ENCODE measurements at places on chromosomes 7 and 10. TPM values are rescaled to one million over a fixed set of nuclear protein-coding genes. Genes with fewer than 3 reads are reported as not detected.

SPDYE5 gene
- 0.35 TPM for total RNA-seq

DNA sequence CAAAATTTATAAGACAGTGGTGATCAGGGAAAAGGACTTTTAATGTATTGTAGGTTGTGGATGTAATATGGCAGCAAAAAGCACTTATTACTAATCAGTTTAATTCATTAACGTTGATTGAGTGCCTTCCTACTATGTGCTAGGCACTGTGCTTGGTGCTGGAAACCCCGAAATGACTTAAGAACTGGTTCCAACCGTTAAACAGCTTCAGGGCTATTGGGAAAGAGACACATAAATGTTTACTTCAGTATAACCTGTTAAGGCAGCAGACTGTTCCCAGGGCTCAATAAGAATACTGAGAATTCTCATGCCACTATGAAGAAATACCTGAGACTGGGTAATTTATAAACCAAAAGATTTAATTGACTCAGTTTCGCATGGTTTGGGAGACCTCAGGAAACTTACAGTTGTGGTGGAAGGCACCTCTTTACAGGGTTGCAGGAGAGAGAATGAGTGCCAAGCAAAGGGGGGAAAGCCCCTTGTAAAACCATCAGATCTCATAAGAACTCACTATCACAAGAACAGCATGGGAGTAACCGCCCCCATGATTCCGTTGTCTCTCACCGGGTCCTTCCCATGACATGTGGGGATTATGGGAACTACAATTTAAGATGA, 1.1 kb upstream of the SLC25A13 start:
- DNase-seq: peak; percentile 53

SFRP5 gene
- 0.17 TPM for total RNA-seq

DNA sequence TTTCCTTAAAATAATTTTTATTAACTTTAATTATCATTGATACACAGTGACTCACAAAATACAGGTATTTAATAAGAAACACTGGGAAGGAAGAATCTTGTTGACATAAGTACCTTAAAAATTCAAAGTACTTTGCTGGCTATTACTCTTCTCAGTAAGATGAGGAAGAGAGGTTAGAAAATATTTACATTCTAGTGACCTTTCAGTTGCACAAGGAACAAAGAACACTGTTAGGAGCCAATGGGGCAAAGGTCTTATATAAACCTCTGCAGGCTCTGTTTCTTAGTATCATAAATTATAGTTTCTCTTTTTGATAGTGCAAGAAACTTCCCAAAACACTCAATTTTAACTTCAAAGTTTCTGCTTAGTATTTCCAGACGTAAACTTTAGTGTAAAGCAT, 4.8 kb upstream of the TAX1BP1 start:
- DNase-seq: no peak

DNA sequence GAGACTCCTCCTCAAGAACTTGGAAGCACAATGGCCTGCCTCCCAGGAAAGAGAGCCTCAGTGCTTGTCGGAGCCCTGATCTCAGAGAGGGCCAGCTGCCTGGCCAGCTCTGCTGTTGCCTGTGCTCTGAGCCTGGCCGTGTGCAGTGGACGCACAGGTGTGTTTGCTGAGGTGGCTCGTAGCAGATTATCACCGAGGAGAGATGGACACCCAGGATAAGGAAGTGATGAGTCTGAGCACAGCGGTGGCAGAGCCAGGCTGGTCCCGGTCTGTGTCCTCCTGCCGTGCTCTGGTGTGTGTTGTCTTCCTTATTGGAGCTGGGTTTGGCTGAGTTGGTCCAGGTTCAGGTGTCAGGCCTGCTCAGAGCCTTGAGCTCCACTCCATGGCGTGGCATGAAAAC, 208.5 kb downstream of the EBF3 start:
- no peak for DNase-seq

DNA sequence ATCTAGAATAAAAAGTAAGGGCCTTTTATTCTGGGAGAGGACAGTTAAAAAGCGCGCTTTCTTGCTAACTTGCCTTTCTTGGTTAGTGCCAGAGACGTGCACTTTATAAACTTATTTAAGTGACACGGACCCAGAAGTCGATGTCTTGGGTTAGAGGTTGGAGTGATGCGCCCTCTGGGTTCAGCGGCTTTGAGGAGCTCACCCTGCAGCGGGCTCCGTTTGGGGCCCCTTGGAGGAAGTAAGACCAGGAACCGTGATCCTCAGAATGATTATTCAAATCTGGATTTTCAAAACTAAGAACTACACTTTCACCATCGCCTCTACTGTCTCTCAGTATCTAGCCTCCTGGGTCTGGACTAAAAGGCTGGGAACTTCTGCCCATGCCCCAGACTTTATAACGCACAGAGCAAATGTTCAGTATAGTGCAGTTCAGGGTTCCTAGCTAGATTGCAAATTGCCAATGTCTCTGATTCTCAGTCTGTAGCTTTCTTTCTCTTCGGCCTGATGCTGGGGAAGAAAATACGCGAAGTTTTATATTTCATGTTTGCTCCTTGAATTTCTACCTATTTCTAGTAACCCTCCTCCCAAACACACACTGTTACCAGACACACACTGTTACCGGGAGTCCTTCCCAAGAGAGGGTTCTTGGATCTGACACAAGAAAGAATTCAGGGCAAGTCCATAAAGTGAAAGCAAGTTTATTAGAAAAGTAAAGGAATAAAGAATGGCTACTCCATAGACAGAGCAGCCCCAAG, 18.6 kb upstream of the SMO start:
- DNase-seq: no peak

DNA sequence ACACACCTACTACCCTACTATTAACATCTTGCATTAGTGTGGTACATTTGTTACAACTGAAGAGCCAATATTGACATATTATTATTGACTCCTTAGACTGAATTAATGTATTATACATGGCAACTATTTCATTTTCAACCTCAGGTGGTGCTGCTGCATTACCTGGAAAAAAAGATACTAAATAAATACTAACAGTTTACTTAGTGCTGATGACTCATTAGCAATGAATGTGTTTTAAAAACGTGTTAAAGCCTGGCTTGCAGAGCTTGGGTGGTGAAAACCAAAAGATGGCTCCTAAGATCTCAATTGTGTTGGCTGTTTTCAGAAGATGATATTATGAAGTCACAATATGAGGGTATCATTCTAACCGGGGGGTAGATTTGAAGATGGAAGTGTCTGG, 34.8 kb downstream of the CFAP43 start:
- peak; percentile 87 for DNase-seq

DNA sequence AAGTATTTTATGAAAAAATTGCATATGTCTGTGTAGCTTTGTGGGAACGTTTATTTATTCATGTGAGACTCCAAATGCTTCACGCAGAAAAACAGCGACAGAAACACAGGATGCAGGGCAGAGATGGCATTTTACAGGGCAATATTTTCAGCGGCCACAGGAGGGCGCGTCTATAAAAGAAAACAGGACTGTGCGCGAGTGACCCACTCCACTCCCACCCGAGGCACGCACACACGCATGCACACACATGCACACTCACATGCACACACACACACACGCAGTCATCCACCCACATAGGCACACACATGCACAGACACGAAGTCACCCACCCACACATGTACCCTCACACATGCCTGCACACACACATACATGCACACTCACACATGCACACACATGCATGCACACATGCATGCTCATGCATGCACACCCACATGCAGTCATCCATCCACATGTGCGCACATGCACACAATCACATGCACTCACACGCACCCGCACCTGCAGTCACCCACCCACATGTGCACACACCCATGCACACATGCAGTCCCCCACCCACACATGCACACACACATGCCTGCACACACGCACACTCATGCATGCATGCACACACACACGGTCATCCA, 96.3 kb downstream of the DNAJB6 start:
- DNase-seq: peak; percentile 4

GRCh38 chr7:12796397-12797127, 109.1 kb downstream of the ARL4A start:
- no peak for DNase-seq

- DNase-seq: no peak
Measured at GRCh38 chr7:25951414-25952260, 200.4 kb upstream of the NFE2L3 start.

DNA sequence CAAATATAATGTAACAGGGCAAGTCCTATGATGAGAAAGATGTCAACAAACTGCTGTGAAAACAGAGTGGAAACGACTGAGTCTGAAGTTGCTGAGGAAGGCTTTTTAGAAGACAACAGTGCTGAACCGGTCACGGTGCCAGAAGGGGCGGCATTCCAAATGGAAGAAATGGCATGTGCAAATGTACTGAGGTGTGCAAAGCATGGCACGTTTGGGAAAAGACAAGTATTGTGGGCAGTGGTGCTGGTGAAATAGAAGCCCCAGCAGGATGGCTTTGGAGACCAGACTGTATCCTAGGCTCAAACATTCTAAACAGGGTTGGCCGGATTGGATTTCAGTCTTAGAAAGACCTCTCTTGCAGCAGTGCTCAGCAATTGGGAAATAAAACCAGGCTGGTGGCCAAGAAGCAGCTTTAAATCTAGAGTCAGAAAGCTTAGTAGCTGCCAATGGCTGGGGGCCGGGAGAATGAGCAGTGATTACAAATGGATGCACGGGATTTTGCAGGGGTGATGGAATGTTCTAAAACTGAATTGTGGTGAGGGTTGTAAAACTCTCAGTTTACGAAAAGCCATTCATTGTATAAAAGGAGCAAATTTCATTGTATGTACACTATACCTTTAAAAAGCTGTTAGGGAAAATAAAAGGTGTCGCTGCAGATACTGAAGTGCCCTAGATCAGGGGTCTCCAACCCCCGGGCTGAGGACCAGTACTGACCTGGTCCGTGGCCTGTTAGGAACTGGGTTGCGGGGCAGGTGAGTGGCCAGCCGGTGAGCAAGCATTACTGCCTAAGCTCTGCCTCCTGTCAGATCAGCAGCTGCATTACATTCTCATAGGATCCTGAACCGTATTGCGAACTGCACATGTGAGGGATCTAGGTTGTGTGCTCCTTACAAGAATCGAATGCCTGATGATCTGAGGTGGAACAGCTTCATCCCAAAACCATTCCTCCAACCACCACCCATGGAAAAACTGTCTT, 141.6 kb downstream of the HIBADH start:
- no peak for DNase-seq

FFAR4 gene
- total RNA-seq: not detected

- DNase-seq: no peak
Measured at GRCh38 chr10:103454026-103454425, 1.9 kb upstream of the CALHM2 start.

GIMAP4 gene
- not detected for total RNA-seq

RAB19 gene
- 3.5 TPM for total RNA-seq

- DNase-seq: peak; percentile 86
Measured at GRCh38 chr7:39353615-39354376, 212.4 kb upstream of the YAE1 start.

VAX1 gene
- total RNA-seq: not detected

PROSER2 gene
- 84.9 TPM for total RNA-seq

ARF5 gene
- total RNA-seq: 279 TPM

DNA sequence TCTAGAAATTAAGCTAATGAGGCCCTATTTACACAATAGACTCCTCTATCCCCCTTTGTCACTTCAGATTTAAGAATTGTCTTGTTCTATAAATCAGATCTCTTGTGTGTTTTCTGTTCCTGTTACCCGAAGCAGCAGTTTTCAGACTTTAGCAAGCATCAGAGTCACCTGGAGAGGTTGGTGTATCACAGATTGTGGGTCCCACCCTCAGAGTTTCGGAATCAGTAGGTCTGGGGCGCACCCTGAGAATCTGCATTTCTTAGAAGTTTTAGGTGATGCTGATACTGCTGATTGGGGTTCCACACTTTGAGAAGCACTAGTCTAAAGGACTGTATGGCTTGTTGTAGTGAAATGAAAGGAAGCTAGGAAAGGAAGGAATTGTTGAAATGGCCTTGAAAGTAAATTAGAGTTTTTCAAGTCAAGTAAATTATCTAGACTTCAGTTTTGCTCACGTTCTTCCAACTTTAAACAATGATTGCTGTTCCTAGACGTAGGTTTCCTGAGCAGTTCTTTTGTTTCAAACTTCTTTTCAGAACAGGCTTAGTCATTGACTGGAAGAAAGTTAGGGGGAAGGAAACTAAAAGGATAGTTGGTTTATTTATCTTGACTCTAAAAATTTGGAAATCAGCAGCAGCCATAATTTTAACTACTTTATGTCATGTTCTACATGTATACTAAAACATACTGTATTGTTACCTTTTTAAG, 15.7 kb downstream of the BPGM start:
- no peak for DNase-seq

- peak; percentile 54 for DNase-seq
Measured at GRCh38 chr10:3111621-3112163, 44.3 kb downstream of the PFKP start.

DNA sequence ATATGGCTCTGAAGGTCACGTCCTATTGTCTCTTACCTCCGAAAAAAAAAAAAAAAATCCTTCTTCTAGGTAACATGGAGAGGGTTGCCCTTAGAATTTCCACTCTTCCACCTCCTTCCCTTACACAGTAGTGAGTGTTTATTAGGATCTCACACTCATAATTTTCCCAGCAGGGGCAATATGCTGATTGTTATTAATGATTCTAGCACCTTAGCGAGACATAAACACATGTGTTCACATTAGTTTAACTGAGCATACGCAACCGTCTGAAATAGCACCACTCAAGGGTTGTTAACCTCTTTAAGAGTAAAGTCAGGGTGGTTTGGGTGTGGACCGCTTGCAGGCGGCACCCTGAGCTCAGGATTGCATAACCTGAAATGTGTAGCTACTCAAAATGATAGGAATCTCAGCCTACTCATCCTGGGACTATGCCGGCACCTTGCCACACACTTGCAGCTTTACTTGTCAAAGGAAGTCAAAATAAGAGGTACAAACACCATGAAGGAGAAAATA, 52.2 kb downstream of the CPEB3 start:
- DNase-seq: peak; percentile 76

DNA sequence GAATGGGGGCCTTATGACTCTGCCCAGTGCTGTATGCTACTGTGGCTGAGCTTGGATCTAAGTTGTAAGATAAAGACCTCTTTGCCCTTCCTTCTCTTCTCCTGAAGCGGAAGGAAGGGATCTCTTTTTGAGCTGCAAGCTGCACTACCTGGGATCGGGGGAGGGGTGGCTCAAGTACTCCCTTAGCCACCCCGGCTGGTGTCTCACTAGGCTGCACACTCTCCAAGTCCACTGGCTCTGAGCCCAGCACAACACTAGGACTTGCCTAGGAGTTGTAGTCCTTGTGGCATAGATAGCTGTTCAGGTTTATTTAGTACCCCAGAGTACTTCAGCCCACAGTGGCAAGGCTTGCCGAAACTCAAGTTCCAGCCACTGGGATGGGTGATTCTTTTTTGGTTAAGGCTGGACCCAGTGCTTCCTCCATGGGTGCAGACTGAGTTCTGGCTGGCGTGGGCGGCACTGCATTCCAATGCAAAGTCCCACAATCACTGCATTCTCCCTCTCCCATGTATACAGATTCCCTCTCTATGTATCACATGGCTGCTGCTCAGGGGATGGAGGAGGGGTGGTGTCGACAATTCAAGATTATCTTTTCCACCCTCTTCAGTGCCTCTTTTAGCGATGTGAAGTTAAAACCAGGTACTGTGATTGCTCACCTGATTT, 76.2 kb upstream of the SLC25A13 start:
- DNase-seq: peak; percentile 55

DNA sequence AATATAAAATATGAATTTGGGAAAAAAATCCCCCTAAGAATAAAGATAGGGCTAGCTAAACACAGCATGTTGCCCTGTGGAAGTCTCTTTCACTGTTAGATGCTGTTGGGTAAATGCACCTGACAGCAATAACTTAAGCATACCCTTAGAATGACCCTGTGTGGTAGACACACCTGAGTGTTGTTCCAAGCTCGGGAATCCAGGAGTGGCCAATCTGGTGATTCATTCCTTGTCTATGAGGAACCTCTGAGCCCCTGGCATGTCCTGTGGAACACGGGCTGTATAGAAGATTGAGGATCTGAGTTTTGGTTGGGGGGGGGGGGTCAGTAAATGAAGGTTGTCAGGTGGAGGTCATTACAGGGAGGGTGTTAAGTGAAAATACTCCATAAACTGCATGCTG, 730.0 kb upstream of the IGFBP3 start:
- DNase-seq: peak; percentile 88

All from renal cortical epithelial cell (primary cell).